Stimulated activated CD8-positive, alpha-beta memory T cell treated with anti-CD3 and anti-CD28 coated beads, Interleukin-2, amount 100 ng/mL, for 1 hour (primary cell): ENCODE measurements at places on chromosomes 6 and 20.

DNA sequence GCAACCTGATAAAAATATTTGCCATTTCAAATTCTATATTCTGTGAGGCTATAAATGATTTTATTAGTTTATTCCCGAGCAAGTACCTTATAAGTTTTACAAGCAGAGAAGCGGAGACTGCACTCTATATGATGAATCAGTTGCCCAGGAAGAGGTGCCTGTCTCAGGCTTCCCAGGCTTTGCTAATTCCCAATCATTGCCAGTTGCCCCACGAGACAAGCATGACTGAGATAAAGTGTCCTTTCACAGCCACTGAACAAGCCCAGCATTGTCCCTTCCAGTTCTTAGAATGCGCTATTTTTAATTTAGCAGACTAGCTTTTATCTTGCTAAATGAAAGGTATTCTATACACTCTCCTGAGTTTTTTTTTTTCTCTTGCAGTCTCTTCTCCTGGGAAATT is 260.7 kb downstream of the ALDH8A1 start:
- no peak for DNase-seq

DNA sequence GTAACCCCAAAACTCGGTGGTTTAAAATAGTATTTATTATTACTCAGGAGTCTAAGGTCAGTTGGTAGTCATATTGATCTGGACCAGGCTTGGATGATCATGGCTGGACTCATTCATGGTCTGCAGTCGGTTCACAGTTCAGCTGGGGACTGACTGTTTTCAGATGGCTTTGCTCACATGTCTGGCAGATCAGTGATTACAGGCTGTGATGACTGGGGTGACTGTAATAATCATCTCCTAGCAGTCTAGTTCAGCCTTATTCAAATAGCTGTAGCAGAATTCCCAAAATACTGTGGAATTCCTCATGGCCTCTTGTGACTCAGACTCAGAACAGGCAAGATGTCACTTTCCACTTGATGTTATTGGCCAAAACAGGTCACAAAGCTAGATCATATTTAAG is 16.4 kb upstream of the NT5DC1 start:
- DNase-seq: no peak

DNA sequence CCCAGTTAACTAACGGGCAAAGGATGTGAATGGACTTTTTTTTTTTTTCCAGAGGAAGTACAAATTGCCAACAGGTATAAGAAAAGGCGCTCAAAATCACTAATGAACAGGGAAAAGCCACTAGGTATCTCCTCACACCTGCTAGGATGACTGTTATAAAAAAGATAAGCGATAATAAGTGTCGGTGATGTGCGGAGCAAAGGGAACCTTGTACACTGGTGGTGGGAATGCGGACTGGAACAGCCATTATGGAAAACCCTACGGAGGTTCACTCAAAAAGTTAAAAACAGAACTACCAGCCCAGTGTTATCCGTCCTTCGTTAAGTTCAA is 787 bp upstream of the RAB32 start:
- DNase-seq: no peak

- DNase-seq: no peak
These were observed 200.5 kb downstream of the PLCB4 start for GRCh38 chr20:9269280-9269971.

DNA sequence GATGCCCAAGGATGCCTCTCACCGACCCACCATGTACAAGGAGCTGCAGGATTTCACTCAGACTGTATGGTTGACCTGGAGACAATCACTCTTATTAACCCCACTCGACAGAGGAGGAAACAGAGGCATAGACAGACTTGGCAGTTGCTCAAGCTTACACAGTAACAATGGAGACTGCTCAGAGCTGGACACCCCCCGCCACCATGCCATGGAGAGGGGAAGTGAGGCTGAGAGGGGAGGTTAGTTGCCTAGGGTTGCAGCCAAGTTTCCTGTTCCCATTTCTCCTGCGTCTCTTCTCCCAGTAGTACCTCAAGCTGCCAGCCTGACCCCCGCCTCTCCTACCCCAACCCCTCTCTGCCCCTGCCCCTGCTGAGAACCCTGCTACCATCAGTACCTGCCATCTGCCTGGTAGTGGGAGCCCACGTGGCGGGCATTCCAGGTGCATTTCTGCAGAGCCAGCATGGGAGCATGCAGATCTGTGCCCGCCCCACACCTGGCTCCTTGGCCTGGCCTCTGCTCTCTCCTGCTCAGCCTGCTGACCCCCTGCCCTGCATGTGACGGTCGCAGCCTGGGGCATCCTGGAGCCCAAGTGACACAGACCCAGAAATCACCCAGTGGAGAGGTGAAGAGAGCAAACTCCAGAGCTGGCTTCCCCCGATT is 157.7 kb downstream of the PREX1 start:
- no peak for DNase-seq

DNA sequence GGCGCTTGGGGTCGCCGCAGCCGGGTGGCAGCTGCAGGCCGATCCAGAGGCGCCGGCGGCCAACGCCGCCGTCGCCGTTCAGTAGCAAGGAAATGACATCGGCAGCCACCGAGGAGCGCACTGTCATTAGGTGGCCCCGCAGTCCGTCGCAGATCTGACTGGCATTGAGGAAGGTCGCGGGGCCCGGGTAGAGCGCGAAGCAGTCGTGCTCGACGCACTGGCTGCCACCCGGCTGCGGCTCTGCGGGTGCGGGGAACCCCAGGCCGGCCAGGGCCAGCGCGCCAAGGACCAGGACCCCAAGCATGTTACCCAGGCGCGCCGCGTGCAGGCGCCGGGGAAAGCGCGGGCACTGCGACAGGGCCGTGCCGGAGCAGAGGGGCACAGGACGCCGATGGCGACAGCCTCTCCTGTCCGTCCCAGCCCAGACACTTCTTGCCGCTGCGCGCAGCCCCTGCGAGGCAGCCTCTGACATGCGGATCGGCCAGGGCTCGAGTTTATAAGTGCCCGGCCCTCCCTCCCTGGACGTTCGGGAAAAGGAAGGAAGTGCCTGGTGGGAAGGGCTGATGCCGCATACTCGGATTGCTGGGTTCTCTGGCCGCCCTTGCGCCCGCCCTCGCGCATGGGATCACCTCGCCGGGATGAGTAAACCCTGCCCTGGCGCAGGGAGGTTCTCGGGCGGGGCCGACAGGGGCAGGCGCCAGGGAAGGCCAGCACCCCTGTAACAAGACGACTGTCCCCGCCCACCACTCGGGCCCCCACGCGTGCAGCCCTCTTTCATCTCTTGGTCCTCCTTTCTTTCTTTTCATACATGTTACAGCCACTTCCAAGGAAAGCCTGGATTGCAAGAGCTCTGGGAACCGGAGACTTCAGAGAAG is at the start of gene THBD:
TSS of gene THBD (minus strand) at position 472 of the 875 bp plus-strand sequence. CDS start at position 304, 168 bp downstream.
- DNase-seq: no peak

GRCh38 chr6:22965889-22966288 is 396.5 kb downstream of the HDGFL1 start:
- no peak for DNase-seq

DNA sequence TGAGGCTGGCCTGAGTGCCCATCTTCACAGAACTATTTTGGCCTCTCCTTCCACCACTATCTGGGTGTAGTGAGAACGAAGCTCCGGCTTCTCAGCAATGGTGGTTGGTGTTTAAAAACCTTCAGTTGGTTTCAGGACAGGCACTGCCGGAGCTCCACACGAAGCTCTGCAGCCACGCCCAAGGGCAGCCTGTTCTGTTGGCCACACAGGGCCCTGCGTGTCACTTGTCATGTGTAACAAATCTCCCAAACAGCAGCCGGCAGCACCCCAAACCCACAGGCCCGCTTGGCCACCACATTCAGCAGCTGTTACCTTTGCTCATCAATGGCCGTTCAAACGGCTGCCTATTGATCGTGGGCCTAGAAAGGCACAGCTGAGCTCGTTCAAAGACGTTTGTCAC is 97.5 kb downstream of the ERMARD start:
- DNase-seq: no peak

- no peak for DNase-seq
These were observed 476.8 kb upstream of the AGPAT4 start for GRCh38 chr6:161750686-161751085.

- no peak for DNase-seq
These were observed 27.9 kb upstream of the TBC1D7 start for GRCh38 chr6:13355999-13356785.

GRCh38 chr6:49457771-49458170 is 5.3 kb downstream of the MMUT start:
- no peak for DNase-seq

GRCh38 chr20:57025261-57025660 is 241.2 kb downstream of the BMP7 start:
- DNase-seq: no peak

GRCh38 chr6:7050872-7051779 is 56.6 kb upstream of the RREB1 start:
- no peak for DNase-seq

GRCh38 chr6:2751871-2752270 is 1.1 kb upstream of the MYLK4 start:
- no peak for DNase-seq

DNA sequence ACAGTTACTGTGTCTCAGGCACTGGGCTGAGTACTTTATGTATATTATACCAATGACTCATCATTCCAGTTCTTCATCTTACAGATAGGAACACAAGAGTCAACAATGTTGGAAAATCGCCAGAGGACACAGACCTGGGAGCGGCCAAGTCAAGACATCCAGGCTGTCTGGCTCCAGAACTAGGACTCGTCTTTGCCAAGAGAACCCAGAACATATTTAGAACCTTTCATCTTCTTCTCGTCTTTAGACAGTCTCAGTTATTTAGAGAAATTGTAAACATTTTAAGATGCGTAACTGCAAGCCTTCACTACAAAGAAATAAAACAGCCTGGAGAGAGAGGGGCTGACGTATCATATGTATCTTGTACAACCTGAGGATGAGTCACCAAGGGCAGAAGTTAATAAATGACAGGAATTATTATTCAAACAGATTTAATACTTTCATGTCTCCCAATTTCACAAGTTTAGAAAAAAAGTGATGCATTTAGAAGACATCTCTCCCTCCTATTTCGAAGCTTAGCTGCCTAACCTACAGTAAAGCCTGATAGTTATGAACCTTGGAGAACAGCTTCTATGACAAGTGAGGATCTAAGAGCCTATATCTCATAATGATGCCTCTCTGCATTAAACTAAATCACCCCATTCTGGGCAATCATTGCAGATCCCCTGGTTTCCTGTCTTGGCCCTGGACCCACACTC is 43.4 kb downstream of the SLC22A3 start:
- DNase-seq: no peak

GRCh38 chr6:90502381-90502780 is 84.5 kb downstream of the MAP3K7 start:
- no peak for DNase-seq

DNA sequence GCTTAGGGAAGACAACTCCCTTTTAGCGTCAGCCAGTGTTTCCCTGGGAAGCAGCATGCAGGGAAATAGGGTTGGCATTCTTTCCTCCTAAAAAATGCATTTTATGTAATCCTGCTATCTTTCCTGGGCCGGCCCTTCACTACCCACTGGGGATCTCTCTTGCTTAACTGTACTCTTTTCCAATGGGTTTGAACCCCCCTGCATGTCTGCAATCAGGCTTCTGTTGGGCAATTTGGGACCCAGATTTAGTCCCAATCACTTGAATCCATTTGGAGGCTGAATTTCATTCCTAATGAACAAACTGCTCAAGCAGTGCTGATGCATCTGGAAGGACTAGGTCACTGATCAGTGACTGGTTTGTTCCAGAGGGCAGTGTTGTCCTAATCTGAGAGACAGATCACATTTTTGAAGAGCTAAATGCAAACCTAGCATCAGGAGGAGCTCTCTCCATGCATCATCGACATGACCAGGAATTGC is 152.0 kb downstream of the TSHZ2 start:
- no peak for DNase-seq

DNA sequence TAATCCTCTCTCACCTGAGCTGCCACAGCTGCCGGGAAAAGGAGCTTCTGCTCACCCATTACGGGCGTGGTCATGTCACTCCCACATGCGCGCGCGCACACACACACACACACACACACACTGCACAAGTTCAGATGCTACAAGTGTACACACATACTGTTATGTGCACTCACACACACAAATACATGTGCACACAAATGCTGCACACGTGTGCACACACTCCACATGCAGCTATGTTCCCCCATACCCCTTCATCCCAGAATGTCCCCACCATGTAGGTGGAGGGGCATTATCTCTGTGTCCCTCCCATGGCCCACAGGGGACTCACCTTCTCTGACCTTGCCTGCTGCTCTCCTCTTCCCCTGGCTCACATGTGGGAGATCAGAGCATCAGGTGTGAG is 37.3 kb downstream of the GNAS-AS1 start:
- no peak for DNase-seq

GRCh38 chr20:51643390-51643789 is 100.9 kb upstream of the NFATC2 start:
- DNase-seq: no peak
